ENCODE measurements at places on chromosomes 2 and 18. TPM values are rescaled to one million over a fixed set of nuclear protein-coding genes. Genes with fewer than 3 reads are reported as not detected.

SRD5A2 gene
- total RNA-seq = not detected

MAL gene
- not detected for total RNA-seq

CGREF1 gene
- total RNA-seq = 0.31 TPM

HAAO gene
- total RNA-seq = 11.4 TPM

C2orf80 gene
- not detected for total RNA-seq

COL5A2 gene
- 0.24 TPM for total RNA-seq

LRRTM1 gene
- total RNA-seq = not detected

BUB1 gene
- 5.9 TPM for total RNA-seq

UGT1A4 gene
- total RNA-seq = not detected

CYS1 gene
- 0.42 TPM for total RNA-seq

CACNB4 gene
- total RNA-seq = 0.86 TPM

ARHGAP28 gene
- total RNA-seq = not detected

M1AP gene
- not detected for total RNA-seq

FZD7 gene
- 0.33 TPM for total RNA-seq

IL18RAP gene
- total RNA-seq = 0.98 TPM

SPP2 gene
- total RNA-seq = not detected

MROH2A gene
- not detected for total RNA-seq

PHLPP1 gene
- 16.1 TPM for total RNA-seq

HTRA2 gene
- 49.4 TPM for total RNA-seq

OTX1 gene
- total RNA-seq = not detected

DLX2 gene
- total RNA-seq = 0.16 TPM

SNORC gene
- total RNA-seq = 2.1 TPM

MATN3 gene
- not detected for total RNA-seq

COLEC12 gene
- 0.05 TPM for total RNA-seq

C1D gene
- 21.5 TPM for total RNA-seq

DPYSL5 gene
- total RNA-seq = not detected

SERPINB11 gene
- total RNA-seq = not detected

ACTR2 gene
- 493 TPM for total RNA-seq

TYW5 gene
- 12.5 TPM for total RNA-seq

NAT8 gene
- total RNA-seq = not detected

DHRS9 gene
- total RNA-seq = 0.71 TPM

DPP4 gene
- total RNA-seq = 1.9 TPM

CEBPZOS gene
- 35.5 TPM for total RNA-seq

CLEC4F gene
- not detected for total RNA-seq

GLI2 gene
- total RNA-seq = not detected

DIPK1C gene
- total RNA-seq = not detected

CCT7 gene
- 307 TPM for total RNA-seq

UGT1A8 gene
- total RNA-seq = not detected

SAG gene
- total RNA-seq = 0.04 TPM

TMEM182 gene
- total RNA-seq = 3.9 TPM

YWHAQ gene
- total RNA-seq = 166 TPM

RFX8 gene
- not detected for total RNA-seq

LYPD6B gene
- 1.4 TPM for total RNA-seq

EML6 gene
- total RNA-seq = 25.3 TPM

SDC1 gene
- not detected for total RNA-seq

CABYR gene
- total RNA-seq = 2.8 TPM

FOXI3 gene
- not detected for total RNA-seq

SALL3 gene
- not detected for total RNA-seq

ANKRD62 gene
- total RNA-seq = not detected

ATF2 gene
- total RNA-seq = 49.0 TPM

RGPD8 gene
- total RNA-seq = 26.6 TPM

PDE1A gene
- not detected for total RNA-seq

LRRC30 gene
- total RNA-seq = not detected

LGALSL gene
- 2.2 TPM for total RNA-seq

Data from activated B cell treated with CpG ODN at 0.5 μM for 24 hours (primary cell).